NCI-H2029 (cell line): ENCODE measurements at places on chromosomes 16 and 17.

DNA sequence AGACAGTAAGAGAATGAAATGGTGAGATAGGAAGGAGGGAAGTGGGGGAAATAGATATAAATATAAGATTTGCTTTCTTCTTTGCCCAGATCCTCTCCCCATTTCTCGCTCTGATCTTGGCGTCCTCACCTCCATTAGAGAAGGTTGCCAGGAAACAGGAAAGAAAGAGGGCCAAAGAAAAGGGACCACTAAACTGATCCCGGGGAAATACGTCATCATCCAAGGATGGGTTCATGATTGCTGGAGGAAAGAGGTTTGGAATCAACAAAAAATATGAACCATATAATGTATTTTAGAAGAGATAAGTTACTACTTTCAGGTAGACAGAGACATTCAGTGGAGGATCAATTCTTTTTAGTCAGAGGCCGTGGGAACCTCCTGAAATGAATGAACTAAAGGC, 536.0 kb downstream of the HAPSTR1 start:
- no peak for DNase-seq

DNA sequence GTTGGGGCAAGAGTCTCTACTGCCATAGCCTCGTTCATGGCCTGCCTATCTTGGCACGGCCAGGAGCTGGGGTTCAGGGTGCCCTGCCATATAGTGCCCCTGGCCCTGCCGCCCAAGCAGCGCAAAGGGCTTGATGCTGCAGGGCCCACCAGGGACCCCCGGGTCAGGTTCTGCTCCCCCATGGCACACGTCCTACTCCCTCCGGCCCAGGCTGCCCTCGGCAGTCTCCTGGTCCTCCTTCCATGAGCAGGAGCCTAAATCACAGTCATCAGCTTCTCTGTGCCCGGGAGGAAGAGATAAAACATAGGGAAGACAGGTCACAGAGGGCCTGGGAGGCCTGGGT, 55.9 kb upstream of the MTSS2 start:
- DNase-seq, result no peak

GRCh38 chr16:20747030-20747816, 5.6 kb upstream of the THUMPD1 start:
- DNase-seq, result no peak

- no peak for DNase-seq
Observed at GRCh38 chr16:87835882-87836331, 33.4 kb downstream of the SLC7A5 start.

- peak; percentile 84 for DNase-seq
Observed at GRCh38 chr17:73770115-73770848, 126.0 kb upstream of the SDK2 start.

GRCh38 chr16:24728891-24729242, 584 bp upstream of the TNRC6A start:
- DNase-seq, result no peak

DNA sequence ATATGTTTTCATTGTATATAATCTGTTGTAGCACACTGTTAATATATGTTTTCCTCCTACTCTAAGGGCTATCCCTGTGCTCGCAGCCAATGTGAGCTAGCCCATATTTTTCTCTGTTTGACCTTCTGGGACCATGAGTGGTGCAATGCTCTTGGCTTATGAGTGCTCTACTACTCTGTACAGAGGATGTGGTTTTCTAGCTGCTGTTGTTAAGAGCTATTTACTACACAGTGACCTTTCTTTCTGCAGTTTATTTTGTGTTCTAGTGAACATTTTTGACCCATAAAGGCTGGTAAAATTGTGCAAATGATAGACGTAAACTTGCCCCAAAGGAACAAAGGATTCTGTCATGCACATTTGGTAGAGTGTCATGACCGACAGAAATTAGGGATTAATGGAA, 84.1 kb upstream of the CPHXL start:
- DNase-seq, result no peak

DNA sequence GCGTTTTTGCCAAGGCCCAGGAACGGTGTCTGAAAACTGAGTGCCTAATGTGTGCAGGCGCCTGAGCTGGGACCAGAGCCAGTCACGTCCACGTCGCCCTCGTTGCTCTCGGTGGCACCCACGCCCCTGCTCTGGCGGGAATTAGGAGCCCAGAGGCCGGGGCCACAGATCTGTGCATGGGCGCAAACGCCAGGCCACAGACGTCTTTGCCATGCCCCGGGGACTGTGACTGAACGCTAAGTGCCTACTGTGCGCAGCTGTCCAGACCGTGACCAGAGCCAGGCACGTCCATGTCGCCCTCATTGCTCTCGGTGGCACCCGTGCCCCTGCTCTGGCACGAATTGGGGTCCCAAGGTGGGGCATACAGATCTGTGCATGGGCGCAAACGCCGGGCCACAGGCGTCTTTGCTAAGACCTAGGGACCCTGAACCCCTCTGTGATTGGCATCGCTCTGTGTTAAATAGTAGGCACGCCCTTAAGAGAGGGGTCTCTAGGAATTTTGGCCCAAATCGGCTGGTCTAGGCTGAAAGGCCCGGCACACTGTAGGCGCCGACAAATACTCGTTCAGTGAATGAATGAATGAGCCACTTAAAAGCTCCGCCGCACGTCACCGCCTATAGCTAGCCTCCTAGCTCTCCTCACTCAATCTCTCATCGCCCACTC, 827 bp upstream of the UBALD1 start:
- DNase-seq, result no peak

GRCh38 chr16:19513377-19514053, 8.4 kb downstream of the GDE1 start:
- no peak for DNase-seq

DNA sequence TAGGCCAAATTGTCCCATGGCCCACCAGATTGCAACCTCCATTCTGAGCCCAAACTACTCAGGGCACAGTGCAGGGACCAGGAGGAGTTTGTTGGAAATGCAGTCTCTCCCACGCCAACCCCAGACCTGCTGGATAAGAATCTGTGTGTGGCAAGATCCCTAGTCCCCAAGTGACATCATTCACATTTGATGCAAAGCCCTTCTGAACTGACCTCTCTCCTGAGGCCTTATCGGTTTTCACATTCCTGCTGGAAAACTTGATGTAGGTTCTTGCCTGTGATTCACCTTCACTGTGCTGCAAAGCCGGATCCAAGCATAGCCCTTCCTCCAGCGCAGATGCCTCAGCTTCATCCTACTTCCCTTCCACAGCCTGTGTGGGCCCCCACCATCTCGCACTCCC, 6.6 kb upstream of the SHCBP1 start:
- no peak for DNase-seq

- DNase-seq, result peak; percentile 48
Observed at GRCh38 chr17:74024871-74025531, 178.5 kb upstream of the RPL38 start.

GRCh38 chr17:28057731-28058246, 15.3 kb downstream of the NLK start:
- no peak for DNase-seq

DNA sequence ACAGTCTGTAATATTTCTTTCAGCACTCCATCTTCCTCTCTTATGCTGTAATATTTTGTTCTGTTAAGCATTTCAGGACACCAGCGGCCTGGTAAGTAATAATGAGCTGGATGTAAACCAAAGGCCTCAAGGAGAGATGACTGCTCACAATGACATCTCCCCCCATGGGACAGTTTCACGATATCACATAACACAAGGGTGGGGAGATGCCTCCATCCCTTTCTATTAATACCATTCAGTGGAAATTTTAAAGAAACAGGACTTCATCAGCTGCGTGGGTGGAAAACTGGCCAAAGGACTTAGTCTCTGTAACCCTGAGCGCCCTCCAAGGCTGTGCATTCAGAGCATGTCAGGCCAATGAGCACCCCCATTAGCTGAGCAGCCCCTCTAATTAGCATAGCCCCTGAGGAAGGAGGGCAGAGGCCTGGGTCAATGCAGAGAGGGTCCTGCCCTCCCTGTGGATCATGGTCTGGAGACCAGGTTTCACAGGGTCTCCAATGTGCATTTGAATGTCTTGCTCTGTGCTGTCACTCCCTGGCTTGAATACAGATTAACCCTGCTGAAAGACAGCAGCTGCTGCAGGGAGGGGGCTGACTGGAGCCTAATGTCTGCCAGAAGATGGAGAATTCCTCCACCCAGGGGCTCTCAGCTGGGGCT, 156.4 kb downstream of the HS3ST2 start:
- DNase-seq, result no peak

DNA sequence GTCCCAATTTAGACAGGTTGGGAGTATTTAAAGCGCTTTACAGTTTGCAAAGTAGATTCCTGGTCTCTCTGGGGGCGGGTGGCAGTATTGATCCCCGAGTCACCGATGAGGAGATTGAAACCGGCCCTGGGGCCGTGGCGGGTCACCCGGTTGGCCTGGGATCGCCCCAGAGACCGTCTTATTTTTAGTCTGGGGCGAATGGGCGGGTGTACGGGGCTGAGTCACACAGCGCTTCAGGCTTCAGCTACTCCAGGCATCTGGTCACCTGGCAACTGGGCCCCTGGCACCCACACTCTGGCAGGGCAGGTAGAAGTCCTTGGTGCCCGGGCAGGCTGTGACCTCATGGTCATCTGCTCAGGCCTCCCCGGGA, 669 bp downstream of the MIEF2 start:
- no peak for DNase-seq

DNA sequence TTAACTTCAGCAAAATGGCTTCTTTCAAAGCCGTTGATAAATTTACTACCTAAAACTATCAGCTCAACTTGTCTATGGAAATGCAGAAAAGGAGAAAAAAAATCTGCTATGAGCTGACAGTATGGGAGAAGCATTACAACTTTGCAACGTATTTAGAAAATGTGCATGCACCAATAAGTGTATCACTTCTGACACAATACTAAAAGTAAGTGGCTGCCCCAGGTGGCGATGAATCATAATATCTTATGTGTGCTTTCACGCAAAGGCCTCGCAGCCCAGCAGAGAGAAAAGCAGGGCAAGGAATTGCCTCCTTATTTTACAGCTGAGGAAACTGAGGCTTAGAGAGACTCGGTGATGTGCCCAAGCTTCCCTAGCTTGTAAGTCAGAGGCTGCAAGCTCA, 101.8 kb downstream of the SALL1 start:
- no peak for DNase-seq
